Jurkat, Clone E6-1 (cell line): ENCODE measurements at places on chromosomes 12 and 14.

DNA sequence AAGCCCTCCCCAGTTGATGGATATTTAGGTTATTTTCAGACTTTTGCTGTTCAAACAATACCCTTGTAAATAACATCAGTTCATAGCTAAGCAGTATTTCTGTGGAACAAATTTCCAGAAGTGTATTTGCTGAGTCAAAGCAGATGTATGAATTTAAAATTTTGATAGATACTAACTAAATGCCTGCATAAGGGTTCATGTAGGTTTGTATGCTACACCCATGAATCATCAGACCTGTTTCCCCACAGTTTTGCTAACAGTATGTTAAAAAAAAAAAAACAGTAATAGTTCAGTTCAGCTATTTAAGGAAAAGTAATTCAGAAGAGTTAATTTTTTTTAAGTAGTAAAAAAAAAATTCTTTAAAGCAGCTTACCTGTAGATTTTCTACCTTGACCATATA, 236.1 kb upstream of the DIO2 start:
- no peak for DNase-seq

DNA sequence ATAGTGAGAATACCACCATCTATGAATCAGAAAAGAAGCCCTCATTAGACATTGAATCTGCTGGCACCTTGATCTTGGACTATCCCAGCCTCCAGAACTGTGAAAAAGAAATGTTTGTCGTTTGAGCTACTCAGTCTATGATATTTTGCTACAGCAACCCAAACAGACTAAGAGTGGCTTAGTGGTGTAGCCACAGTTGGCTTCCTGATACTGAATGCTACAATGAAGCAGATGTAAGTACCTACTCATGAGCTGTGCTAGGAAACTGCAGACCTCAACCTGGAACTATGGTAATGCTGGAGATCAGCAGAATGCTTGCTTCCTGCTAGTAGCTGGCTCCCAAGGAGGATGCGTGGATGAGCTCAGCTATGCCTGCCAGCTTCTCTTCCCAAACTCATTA, 268.6 kb upstream of the CRY1 start:
- DNase-seq = no peak

GRCh38 chr12:121590476-121591143, 9.8 kb upstream of the KDM2B start:
- DNase-seq = peak; percentile 77

GRCh38 chr12:30142301-30142700, 358.6 kb upstream of the TMTC1 start:
- no peak for DNase-seq
